NB4 (cell line): ENCODE measurements at places on chromosomes 6 and 20.

GRCh38 chr6:142867988-142868812 is 76.8 kb downstream of the HIVEP2 start:
- peak; percentile 68 for DNase-seq

GRCh38 chr6:160278786-160279310 is 20.2 kb upstream of the SLC22A2 start:
- DNase-seq = no peak

GRCh38 chr6:109944448-109944847 is 33.7 kb upstream of the GPR6 start:
- no peak for DNase-seq

GRCh38 chr6:28841290-28841689 is 82.5 kb downstream of the TRIM27 start:
- peak; percentile 45 for DNase-seq

GRCh38 chr6:107114213-107114925 is 946 bp downstream of the BEND3 start:
- DNase-seq = peak; percentile 93

GRCh38 chr6:43584892-43585570 is 9.0 kb downstream of the POLH start:
- no peak for DNase-seq
